ENCODE measurements at places on chromosomes 16 and 17.

GRCh38 chr17:48505788-48506187, 25.0 kb downstream of the HOXB1 start:
- DNase-seq = peak; percentile 70

DNA sequence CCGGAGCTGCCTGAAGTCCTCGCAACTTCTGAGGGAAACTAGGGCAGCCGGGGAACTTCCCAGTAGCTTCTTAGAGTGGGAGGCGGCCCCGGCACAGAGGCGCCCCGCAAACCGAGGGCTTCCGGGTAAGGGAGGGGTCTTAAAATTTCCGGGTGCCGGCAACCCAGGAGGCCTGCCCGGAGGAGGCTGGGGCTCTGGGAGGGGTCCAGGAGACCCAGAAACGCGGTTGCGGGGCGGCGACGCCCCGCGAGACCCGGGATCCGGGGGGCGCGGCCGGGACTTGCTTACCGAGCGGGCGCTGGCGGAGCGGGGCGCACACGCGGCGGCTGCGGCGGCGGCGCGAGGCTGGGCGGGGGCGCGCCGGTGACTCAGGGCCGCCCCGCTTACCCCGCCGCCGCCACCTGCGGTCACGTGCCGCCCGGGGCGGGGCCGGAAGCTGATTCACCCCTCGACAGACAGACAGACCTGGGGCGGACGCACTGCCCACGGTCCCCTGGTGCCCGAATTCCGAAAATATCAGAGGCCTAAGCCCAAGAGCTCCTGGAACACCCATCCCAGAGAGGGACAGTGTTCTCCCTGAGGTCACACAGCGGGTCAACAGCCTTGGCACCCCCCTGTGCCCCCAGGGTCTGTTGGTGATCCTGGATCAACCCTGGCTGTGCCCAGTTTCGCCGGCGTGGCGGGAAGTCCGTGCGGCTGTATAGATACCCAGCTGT, at the start of gene FAM83G:
TSS of gene FAM83G (minus strand) at position 344 of the 716 bp plus-strand sequence. CDS start 723 bp downstream, outside the sequence.
- peak; percentile 84 for DNase-seq

GRCh38 chr17:51720439-51720838, 438.1 kb downstream of the CA10 start:
- DNase-seq = no peak

DNA sequence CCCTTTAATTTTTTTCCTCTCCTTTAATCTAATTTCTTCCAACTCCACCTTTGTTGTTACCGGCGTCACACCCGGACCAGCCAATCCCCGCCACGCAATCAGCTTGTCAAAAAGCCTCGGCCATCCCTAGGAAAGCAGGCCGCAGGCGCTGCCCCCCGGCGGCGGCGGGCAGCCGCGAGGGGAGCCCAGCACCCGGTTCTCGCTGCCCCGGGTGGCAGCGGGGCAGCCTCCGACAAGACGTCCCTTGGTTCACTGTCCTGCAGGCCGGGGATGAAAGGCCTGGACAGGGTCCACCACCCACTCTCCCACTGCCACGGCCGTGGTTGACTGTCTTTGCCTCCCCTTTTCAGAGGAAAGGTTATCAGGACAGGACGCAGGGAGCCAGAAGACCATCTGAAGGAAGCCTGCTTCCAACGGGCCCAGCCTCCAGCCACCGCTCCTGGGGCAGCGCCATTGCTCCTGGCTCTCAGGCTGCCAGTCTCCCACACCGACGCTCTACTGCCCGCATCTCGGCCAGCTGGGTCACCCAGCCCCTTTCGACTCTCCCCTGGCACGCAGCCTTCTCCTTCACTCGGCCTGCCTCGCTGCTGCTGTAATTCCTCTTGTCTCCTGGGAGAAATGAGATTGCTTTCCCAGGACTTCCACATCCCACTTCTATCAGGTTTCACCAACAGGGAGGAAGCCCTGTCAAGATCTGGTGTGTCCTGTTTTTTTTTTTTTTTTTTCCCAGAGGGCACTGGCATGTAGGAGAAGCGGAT, 2.8 kb upstream of the UBTF start:
- DNase-seq = peak; percentile 73

- DNase-seq = peak; percentile 71
Observed at GRCh38 chr17:79838522-79839274, 542 bp downstream of the CBX4 start.

DNA sequence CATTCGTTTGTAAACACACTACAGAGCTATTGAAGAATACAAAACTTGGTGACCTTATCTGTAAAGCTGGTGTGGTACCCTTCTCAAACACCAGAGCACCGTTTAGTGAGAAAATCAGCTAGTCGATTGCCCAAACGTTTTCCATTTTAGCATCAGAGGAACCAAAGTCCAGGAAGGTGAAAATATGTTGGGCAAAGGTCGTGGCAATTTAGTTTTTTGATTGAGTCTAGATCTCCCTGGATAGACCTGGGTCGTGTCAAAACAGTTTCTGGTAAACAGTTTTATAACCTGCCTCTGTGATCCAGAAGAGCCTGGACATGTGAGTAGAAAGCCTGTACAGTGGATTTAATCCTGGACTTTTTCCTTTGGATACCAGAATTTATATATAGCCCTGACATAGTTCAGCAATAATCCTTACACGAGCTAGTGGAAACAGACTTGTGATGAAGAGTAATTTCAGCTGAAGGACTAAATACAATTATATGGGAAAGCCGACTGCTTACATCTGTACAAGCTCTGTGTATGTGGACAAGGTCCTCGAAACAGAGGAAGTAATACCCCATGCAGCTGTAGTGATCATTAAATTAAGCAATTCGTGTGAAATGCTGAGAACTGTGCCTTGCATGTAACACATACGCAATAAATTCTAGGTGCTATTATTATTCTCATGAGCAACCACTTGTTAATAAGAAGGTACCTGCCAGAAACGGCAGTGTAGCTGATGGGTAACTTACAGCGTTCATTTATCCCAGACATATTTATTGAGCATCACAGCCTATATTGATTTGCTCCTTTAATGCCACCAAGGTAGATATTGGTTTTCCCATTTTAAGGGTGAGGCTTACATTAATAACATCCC, 72.5 kb downstream of the MAP2K6 start:
- DNase-seq = no peak

DNA sequence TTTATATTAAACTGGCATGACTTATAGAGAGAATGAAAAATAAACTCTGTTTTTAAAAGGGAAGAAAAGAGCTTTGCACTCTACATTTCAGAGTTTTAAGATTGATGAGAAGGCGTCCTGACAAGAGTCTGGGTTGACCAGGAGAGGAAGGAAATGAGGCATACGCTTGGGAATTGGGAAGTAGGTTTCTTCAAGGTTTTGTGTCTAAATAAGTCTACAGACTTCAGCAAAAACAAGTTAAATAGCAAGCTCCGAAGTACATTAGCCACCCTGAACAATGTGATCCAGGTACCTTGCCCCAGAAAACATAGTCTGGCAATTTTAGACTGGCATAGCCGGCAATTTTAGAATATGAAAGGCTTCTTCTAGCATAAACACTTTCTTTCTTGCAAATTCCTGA, 28.5 kb upstream of the CCDC182 start:
- DNase-seq = no peak

- DNase-seq = no peak
Observed at GRCh38 chr17:44223541-44224071, 4.1 kb upstream of the UBTF start.

- no peak for DNase-seq
Observed at GRCh38 chr16:1495211-1495888, 2.2 kb downstream of the TELO2 start.

DNA sequence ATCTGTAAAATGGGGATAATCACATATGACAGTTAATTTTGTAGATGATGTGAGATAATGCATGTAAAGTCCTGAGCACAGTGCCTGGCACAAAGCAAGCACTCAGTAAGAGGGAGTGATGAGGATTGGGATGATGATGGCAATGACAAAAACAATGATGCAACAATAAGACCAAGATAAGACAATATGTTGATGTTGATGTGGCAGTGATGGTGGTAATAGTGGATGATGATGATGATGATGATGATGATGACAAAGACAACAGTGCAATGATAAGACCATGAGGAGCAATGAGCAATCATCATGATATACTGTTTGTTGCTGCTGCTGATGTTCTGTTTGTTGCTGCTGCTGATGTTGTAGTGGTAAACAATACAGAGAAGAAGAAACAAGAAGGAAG, 344.1 kb downstream of the NPIPA8 start:
- no peak for DNase-seq

DNA sequence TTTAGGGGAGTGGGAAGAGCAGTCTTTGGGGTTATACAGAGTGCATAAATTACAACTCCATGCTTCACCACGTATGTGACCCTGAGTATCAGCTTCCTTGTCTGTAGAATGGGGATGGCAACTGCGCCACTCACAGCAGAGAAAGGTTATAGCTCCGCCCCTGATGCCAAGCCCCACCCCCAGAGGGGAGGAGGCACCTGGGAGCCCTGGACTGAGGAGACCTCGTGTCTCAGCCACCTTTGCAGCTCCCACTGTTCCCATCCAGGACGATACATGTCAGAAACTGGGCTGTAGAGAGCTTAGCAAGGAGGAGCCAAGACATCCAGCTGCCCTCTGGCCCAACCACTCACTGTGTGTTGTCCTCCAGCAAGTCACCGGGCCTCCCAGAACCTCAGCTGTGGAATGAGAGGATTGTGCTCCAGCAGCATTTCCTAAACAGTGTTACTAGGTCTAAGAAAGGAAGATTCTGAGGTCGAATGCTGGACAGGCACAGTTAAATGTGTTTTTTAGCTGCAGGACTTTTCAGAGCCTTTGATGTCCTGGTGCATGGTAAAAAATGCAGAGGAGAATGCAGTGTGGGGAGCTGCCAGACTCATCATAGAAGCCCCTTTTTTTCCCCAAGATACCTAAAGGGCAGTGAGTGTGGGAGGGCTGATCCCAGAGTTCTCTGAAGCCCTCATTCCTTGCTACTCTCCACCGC, 49.4 kb downstream of the BEAN1 start:
- peak; percentile 65 for DNase-seq

DNA sequence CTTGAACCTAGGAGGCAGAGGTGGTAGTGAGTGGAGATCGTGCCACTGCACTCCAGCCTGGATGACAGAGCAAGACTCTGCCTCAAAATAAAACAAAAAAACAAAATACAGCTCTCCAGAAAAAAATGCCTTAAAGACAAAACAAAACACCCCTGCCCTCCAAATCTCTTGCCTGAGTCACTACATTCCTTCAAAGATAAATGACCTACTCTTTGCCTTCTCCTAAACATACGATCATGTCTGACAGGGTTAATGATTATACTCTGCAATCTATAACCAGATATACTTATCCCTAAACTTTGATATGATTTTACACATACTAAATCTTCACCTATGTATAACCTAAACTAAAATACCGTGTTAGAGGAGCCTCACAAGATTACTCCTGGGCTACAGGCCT, 1.4 kb upstream of the SETD6 start:
- no peak for DNase-seq

DNA sequence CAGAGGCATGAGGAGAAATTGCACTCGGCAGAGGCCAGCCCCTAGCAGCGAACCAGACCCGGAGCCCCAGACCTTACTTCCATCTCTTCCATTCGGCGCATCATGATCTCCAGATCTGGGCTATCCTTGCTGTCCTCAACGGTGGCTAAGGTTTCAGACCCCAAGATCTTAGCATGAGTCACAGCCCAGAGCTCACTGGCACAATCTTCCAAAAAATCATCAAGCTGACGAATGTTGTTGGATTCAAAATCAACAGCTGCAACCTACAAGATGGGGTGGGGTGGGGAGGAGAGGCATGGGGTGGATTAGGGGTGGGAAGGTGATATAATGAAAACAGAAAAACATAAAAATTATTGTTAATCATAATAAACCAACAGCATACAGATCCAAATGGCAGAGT, 39.7 kb upstream of the PITPNM3 start:
- no peak for DNase-seq

- no peak for DNase-seq
Observed at GRCh38 chr17:11578998-11579397, 19.3 kb upstream of the DNAH9 start.

- no peak for DNase-seq
Observed at GRCh38 chr17:57587193-57587969, 157.7 kb downstream of the CCDC182 start.

DNA sequence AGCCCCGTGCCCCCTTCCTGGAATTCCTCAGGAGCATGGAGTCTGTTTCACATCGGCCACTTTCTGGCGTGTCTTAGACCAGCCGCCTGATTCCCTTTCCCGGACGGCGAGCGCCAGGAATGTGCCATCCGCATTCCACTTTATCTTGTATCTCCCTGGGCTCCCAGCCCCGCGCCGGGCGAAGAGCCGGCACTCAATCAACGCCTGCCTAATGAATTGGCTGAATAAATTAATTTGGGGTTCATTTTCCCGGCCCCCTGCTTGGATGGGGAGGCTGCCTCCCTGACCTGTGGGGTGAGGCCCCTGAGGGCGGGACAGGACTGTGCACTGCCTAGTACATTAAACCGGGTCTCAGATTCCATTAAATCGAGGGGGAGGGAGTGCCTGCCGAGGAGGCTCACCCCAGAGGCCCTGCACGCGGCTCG, 282.3 kb upstream of the TNRC6C start:
- DNase-seq = no peak

- no peak for DNase-seq
Observed at GRCh38 chr16:73040735-73041402, 7.1 kb downstream of the ZFHX3 start.

DNA sequence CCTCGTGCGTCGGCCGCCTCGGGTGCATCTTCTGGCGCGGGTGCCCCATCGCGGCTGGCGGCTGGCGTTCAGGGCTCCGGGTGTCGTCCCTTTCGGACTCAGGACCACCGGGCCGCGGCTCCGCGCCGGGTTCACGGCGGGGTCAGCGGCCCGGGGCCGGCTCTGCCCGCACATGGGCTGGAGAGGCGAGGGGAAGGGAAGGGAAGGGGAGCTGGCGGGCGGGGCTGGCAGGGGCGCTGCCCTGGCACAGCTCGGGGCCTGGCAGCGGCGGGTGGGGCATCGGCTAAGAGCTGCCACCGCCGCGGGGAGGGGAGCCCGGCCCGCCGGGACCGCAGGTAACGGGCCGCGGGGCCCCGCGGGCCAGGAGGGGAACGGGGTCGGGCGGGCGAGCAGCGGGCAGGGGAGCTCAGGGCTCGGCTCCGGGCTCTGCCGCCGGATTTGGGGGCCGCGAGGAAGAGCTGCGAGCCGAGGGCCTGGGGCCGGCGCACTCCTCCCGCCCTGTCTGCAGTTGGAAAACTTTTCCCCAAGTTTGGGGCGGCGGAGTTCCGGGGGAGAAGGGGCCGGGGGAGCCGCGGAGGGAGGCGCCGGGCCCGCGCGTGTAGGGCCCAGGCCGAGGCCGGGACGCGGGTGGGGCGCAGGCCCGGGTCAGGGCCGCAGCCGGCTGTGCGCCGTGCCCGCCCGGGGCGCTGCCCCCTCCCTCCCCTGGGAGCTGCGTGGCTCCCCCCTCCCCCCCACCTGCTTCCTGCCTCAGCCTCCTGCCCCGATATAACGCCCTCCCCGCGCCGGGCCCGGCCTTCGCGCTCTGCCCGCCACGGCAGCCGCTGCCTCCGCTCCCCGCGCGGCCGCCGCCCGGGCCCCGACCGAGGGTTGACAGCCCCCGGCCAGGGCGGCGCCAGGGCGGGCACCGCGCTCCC, 646 bp downstream of the HIC1 start:
- peak; percentile 77 for DNase-seq

All from activated naive CD4-positive, alpha-beta T cell treated with anti-CD3 and anti-CD28 coated beads, Interleukin-2, amount 10 ng/mL, durations not matched to agents 7 days and 5 days (primary cell).